ENCODE measurements at places on chromosomes 16 and 17. TPM values are rescaled to one million over a fixed set of nuclear protein-coding genes. Genes with fewer than 3 reads are reported as not detected.

- H3K36me3 ChIP-seq: peaks cover 3% of the 10 kb centered on the region
- peaks cover 14% of the 10 kb centered on the region for H3K4me1 ChIP-seq
- peak overlapping the region; percentile 85 for H3K4me3 ChIP-seq
- H3K27me3 ChIP-seq: no peaks in the 10 kb centered on the region
Measured at GRCh38 chr16:20740901-20741521, 607 bp downstream of the THUMPD1 start.

- no peaks in the 10 kb centered on the region for H3K4me1 ChIP-seq
- peaks cover 8% of the 10 kb centered on the region for H3K36me3 ChIP-seq
- peak; percentile 11 for DNase-seq
- H3K27ac ChIP-seq: no peak overlapping the region
- no peaks in the 10 kb centered on the region for H3K27me3 ChIP-seq
Measured at GRCh38 chr16:68825427-68825826, 17.9 kb upstream of the TANGO6 start.

DNA sequence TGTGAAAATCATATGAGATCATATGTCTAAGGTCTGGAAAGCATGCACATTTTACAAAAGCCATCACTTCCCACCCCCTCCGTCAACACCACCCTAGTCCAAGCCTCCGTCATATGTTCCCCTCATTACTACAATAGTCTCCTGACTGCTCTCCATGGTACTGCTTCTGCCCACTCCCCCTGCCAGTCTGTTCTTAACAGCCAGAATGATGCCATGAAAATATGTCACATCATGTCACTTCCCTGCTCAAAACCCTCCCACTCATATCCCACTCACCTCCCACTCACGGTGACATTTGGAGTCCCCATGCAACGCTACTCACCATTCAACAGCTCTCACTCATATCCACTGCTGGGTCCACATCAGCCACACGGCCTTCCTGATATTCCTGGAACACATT, 432.3 kb downstream of the XYLT1 start:
- no peak overlapping the region for H3K27ac ChIP-seq
- no peaks in the 10 kb centered on the region for H3K36me3 ChIP-seq
- H3K4me3 ChIP-seq: no peak overlapping the region
- no peaks in the 10 kb centered on the region for H3K27me3 ChIP-seq
- H3K4me1 ChIP-seq: no peaks in the 10 kb centered on the region

The SPNS3 gene
- not detected for total RNA-seq

All from transverse colon (tissue), 4 donors.